LHCN-M2 (cell line): ENCODE measurements at places on chromosomes 3 and 15.

DNA sequence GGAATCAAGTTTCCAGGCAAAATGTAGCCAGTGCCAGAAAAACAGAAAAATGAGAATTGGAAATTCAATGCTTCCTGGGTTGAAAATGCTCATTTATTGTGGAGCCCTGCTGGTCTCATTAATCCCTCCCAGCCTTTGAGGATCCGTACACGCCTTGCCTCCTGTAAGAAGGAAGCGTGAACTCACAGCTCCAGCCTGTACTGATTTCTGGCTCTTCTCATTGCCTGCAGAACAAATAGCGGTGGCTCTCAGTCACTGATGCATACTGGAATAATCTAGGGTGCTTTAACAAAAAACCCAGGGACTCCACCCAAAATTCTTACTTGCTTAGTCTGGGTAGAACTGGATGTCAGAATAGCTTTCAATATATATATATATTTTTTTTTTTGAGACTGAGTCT, 29.3 kb upstream of the SLC24A5 start:
- DNase-seq, result no peak

- DNase-seq, result no peak
Measured at GRCh38 chr15:29937956-29938355, 115.7 kb upstream of the TJP1 start.

DNA sequence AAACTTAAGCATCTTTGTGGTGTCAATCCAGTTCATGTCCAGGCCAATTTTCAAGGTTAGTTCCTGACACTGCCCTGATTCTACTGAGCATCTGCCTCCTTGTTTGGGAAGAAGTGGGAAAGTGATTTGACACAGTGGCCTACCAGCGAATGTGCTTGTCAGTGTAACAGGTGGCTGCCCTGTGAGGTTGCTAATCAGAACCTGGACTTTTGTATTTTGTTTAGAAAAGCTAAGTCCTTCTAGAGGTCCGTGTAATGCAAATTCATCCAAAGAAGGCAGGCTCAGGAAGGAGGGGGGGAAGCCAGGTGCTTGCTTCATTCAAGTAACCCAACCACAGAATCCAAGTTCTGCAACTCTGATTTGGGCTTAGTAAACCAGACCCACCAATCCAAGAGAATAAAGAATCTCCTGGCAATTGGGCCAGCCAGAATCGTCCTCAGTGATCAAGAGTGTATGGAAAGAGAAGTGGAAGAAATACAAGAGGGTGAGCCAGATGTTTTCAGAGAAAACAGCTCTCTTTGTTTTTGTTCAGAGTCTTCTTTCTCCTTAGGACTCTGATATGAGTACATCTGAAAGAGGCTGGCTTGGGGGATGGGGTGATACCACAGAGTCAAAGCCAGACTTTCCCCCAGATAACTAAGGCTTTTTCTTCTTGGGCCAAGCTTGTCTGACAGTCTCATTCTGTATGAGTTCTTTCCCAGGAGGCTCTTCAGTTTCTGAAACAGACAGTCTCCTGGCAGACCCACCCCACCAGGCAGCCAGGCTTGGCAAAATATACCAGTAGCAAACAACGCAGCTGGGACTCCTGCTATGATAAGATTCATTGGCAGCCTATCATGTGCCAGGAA, 508.9 kb upstream of the TBL1XR1 start:
- DNase-seq, result no peak

DNA sequence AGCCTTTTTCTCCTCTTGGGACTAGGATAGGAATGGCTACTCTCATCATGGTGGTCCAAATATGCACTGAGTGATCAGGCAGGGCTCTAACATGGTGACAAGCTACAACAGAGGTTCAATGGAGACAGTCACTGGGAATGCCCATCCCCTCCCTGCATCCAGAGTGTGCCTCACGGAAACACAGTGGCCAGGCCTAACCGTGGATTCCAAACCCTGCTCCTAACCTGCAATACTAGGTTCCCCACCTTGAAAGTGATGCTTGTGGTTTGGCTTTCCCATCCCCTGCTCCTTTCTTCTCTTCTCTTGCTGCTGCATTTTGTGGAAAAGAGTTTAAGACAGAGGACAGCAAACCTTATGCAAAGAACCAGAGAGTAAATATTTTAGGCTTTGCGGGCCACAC, 75.0 kb upstream of the ABHD17C start:
- no peak for DNase-seq

DNA sequence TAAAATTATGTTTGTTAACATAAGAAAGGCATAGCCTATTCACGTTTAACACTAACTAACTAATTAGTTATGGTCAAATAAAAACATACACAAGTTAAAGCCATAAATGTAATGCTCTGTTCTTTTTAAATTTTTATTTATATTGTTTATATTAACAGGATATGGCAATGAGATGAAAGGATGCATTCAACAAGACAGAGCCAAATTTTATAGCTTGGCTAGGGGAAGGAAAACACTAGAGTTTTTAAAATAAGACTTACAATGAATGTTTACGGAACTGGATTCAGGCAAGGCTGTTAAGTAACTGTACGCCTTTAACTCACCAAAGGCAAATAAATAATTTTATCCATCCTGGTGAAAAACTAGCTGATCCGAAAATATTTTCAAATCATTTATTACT, 86.4 kb downstream of the ZPLD1 start:
- no peak for DNase-seq

DNA sequence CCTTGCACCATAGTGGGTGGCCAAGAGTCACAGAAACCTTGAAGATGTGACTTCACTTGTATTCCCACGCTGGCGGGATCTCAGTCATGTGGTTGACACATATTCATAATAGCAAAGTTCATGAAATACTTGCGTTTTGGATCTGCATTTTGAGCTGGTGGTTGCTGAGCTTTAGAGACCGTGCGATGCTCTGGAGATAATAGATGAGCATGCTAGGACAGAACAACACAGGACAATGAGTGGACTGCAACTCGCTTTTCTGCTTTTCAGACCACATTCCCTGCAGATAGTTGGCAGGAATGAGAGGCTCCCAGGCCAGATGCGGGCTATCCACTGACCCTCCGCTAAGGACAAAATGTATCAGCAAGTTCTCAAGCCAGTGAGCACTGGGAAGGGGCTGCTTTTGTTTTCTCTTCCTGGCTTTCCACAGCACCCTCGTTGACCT, 13.8 kb upstream of the STARD5 start:
- DNase-seq, result no peak
